ENCODE measurements at places on chromosomes 6 and 20. TPM values are rescaled to one million over a fixed set of nuclear protein-coding genes. Genes with fewer than 3 reads are reported as not detected.
A peak's percentile ranks its signal among the peaks of the same experiment; 100 is the strongest.

DNA sequence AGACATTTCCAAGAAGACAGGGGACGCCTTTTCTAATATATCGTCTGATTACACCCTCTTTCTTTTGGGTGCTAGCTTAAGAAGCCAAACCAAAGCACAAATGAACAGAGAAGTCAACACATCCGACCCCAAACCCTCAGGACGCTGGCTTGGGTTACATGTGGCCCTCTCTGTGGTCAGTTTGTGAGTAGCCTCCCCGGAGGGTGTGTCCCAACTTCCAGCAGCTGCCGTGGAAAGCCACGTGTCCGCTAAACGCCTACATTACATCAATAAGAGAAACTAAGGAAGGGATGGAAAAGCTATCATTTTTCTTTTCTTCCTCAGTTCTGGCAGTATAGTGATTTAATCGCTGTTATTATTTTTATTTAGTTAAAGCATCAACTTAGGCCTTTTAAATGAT is 487 bp upstream of the BMP6 start:
- H3K27ac ChIP-seq, result no peak overlapping the region
- peak overlapping the region; percentile 54 for H3K4me3 ChIP-seq
- peak; percentile 29 for DNase-seq
- H3K36me3 ChIP-seq, result no peaks in the 10 kb centered on the region
- H3K27me3 ChIP-seq, result no peaks in the 10 kb centered on the region
- H3K4me1 ChIP-seq, result peaks cover 12% of the 10 kb centered on the region

- no peak overlapping the region for H3K4me3 ChIP-seq
- H3K4me1 ChIP-seq, result peaks cover 7% of the 10 kb centered on the region
- DNase-seq, result no peak
- H3K36me3 ChIP-seq, result no peaks in the 10 kb centered on the region
Observed at GRCh38 chr20:63313349-63314014, 20.5 kb downstream of the COL20A1 start.

DNA sequence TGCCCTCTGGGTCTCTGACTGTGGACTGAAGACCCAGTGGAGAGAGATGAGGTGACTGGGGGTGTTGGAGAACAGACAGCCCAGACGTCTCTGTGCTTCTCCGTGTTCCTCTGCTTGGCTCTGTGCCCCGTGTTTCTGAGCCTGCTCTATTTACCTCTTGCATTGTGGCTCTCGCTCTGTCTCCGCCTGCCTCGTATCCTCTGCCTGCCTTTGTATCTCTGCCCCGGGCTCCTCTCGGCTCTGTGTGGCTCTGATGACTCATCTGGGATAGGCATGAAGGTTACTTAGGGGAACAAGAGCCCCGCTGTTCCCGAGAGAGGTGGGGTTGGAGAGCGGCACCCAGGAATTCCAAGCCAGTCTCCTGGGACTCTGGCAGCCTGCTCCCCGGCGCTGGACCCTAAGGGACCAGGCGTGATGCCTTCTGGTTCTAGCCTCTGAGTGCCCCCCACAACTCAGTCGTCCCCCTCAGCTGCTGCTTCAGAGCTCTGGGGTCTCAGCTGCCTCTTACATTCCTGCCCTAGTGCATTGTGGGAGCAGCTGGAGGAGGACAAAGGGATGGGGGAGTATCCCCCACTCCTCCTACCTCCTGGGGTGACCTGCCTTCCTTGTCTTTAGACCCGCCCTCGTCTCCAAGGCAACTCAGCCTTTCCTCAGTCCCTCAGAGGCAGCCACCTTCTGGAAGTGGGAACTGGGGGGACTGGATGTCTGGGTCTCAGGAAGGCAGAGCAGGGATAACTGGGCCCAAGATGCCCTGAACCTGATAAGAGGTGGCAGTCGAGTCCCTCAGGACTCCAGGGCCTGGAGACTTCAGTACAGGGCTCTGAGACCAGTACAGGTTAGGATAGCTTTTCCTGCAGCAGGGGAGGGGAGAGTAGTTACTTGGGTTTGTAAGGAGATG is 1.9 kb downstream of the DDR1 start:
- no peaks in the 10 kb centered on the region for H3K27me3 ChIP-seq
- peaks cover 22% of the 10 kb centered on the region for H3K4me1 ChIP-seq
- H3K27ac ChIP-seq, result no peak overlapping the region
- no peak overlapping the region for H3K4me3 ChIP-seq

DNA sequence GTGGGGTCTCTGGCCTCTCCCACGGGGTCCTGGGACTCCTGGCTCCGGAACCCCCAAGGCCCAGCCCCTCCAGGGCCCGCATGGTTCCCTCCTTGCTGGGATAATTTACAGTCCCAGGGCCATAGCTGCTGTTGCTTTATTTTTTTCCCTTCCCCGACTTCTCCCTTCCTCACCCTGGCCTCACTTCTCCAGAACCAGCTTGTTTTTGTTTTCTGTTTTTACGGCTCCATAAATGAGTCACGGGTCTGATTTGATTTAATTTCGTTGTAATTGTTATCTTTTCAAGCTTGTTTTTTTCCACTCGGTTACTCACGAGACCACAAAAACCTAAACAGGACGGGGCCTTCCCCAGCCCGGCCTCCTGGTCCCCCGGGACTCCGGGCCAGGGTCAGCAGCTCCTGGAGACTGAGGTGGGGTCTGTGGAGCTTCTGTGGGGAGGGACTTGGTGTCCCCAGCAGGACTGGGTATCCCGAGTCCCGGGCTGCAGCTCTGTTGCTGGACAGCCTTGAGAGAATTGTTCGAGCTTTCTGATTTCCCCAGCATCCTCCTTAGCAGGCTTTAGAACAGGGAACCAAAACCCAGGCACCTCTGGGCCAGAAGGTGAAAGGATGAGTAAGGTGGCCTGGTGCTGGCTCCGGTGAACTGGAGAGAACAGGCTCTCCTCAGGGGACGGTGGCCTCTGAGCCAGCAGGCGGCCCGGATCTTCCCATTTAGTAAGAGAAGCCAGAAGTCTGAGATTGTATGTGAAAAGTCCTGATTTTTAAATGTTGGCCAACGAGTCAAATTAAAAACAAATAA is 94.9 kb downstream of the CEBPB start:
- no peaks in the 10 kb centered on the region for H3K27me3 ChIP-seq
- no peaks in the 10 kb centered on the region for H3K36me3 ChIP-seq
- no peak overlapping the region for H3K27ac ChIP-seq
- H3K4me3 ChIP-seq, result no peak overlapping the region

Gene VSX1
- not detected for total RNA-seq

Gene PAK5
- not detected for total RNA-seq

Gene GGTLC1
- not detected for total RNA-seq

Measured in Karpas-422 (cell line).